HFFc6 (cell line): ENCODE measurements at places on chromosomes 7 and 10. TPM values are rescaled to one million over a fixed set of nuclear protein-coding genes. Genes with fewer than 3 reads are reported as not detected.
A peak's percentile ranks its signal among the peaks of the same experiment; 100 is the strongest.

DNA sequence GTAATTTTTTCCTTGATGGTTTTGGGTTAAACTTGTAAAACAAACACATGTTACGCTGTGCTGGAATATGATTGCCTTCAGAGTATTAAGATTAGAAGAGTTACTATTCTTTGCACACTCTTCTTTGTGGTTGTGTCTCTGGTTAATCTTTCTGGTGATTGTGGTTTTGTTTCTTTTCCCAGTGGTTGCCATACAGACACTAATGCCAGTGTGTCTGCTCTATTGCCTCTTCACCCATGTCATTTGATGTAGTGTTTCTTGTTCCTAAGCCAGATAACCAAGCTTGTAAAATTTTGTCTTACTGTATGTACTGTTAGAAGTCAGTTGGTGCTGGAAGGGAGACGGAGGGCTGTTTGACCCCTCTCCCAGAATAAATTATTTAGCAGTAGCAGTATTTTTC is 124.8 kb downstream of the PHTF2 start:
- peaks cover 10% of the 10 kb centered on the region for H3K4me1 ChIP-seq
- no peak overlapping the region for H3K4me3 ChIP-seq
- DNase-seq = no peak
- H3K27me3 ChIP-seq = no peaks in the 10 kb centered on the region

- DNase-seq = no peak
- no peak overlapping the region for H3K27ac ChIP-seq
- no peaks in the 10 kb centered on the region for H3K4me1 ChIP-seq
- no peaks in the 10 kb centered on the region for H3K36me3 ChIP-seq
Observed at GRCh38 chr10:128896116-128896795, 570.8 kb upstream of the MGMT start.

DNA sequence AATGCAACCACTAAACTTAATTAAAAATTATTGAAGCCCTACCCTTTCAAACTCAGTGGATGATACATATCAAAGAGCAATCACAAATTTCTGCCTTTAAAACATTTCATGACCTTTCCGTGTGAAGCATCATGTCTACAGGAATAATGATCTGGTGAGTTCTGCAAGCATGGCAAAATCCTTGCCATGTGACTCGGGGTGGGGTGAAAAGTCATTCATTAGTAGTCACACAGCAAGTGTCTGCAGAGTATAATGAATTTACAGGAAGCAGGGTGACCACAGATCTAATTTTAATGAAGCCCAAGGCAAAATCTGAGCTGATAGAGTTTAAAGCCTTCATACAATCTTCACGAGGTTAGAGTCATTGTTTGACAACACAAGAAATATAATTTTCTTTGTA is 351.9 kb downstream of the THSD7A start:
- H3K27me3 ChIP-seq = no peaks in the 10 kb centered on the region
- no peak for DNase-seq
- H3K36me3 ChIP-seq = no peaks in the 10 kb centered on the region

DNA sequence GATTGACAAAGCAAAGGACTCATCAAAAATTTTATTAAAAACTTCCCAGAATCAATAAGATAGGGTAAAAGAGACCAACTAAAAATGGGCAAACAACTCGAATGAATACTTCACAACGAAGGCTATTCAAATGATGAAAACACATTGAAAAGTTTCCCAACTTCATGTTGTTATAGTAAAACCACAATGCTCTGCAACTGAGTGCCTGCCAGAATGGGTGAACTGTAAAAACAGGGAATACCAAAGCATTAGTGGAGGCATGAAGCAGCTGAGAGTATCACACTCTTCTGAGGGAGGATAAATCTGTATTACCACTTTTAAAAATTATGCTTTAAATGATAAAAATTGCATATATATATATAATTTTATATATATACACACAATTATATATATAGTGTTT is 1214.7 kb downstream of the SORCS3 start:
- no peak overlapping the region for H3K4me3 ChIP-seq
- no peak for DNase-seq
- H3K27ac ChIP-seq = no peak overlapping the region
- no peaks in the 10 kb centered on the region for H3K27me3 ChIP-seq
- no peaks in the 10 kb centered on the region for H3K36me3 ChIP-seq
- H3K4me1 ChIP-seq = no peaks in the 10 kb centered on the region

- H3K36me3 ChIP-seq = no peaks in the 10 kb centered on the region
- H3K4me3 ChIP-seq = no peak overlapping the region
- peaks cover 7% of the 10 kb centered on the region for H3K4me1 ChIP-seq
- DNase-seq = no peak
Observed at GRCh38 chr10:43308986-43309385, 42.1 kb upstream of the RASGEF1A start.

- no peaks in the 10 kb centered on the region for H3K36me3 ChIP-seq
- peaks cover 3% of the 10 kb centered on the region; the same call in 1 of the 2 replicates for H3K27me3 ChIP-seq
- H3K27ac ChIP-seq = no peak overlapping the region
- DNase-seq = no peak
Observed at GRCh38 chr10:55734112-55734511, 626.9 kb downstream of the ZWINT start.

- H3K27me3 ChIP-seq = no peaks in the 10 kb centered on the region
- no peak overlapping the region; the same call in 1 of the 2 replicates for H3K27ac ChIP-seq
- peaks cover 13% of the 10 kb centered on the region for H3K36me3 ChIP-seq
- peaks cover 34% of the 10 kb centered on the region for H3K4me1 ChIP-seq
Observed at GRCh38 chr7:140873434-140873833, 51.3 kb downstream of the BRAF start.

GRCh38 chr7:80641548-80641947 is 3.1 kb downstream of the CD36 start:
- H3K27ac ChIP-seq = peak overlapping the region; percentile 88
- DNase-seq = peak; percentile 41
- no peak overlapping the region for H3K4me3 ChIP-seq
- H3K27me3 ChIP-seq = no peaks in the 10 kb centered on the region; the same call in 1 of the 2 replicates
- peaks cover 7% of the 10 kb centered on the region for H3K36me3 ChIP-seq

GRCh38 chr7:47149971-47150370 is 431.9 kb downstream of the TNS3 start:
- peaks cover 27% of the 10 kb centered on the region for H3K36me3 ChIP-seq
- H3K4me1 ChIP-seq = peaks cover 88% of the 10 kb centered on the region
- H3K27ac ChIP-seq = no peak overlapping the region
- H3K27me3 ChIP-seq = no peaks in the 10 kb centered on the region

- H3K36me3 ChIP-seq = peaks cover 7% of the 10 kb centered on the region; the same call in 1 of the 2 replicates
- no peaks in the 10 kb centered on the region for H3K4me1 ChIP-seq
- DNase-seq = no peak
Observed at GRCh38 chr7:44215531-44215930, 14.8 kb downstream of the YKT6 start.

DNA sequence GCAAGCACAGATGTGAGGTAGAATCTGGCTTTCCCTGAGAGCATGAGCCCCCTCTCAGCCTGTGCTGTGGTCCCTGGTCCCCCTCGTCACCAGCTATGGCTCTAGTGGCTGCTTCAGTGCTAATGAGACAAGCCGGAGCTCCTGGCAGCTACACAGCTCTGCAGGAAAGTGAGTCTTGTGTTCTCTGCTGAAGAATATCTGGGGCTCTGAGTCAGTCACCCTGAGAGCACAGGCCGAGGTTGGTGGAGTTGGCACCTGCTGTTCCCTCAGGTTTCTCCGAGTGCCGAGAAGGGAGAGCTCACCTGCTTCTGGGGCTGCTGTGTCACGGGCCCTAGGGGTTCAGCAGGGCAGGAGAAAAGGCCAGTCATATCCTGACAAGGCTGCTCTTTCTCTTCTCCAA is 37.2 kb upstream of the GJD4 start:
- no peak for DNase-seq
- no peak overlapping the region for H3K4me3 ChIP-seq
- peaks cover 26% of the 10 kb centered on the region for H3K4me1 ChIP-seq
- peaks cover 20% of the 10 kb centered on the region for H3K36me3 ChIP-seq

DNA sequence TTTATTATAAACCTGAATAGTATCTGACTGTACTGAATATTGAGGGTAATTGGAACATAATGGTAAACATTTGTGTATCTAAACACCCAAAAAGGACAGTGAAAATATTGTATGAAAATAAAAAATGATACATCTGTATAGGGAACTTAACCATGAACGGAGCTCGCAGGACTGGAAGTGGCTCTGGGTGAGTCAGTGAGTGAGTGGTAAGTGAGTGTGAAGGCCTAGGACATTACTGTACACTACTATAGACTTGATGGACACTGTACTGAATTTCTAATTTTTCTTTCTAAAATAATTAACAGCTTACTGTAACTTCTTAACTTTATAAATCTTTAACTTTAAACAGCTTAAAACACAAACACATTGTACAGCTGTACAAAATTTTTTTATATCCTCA is 454.5 kb upstream of the FZD8 start:
- DNase-seq = no peak
- H3K27ac ChIP-seq = no peak overlapping the region
- no peaks in the 10 kb centered on the region for H3K27me3 ChIP-seq
- no peaks in the 10 kb centered on the region for H3K4me1 ChIP-seq

- no peak overlapping the region for H3K27ac ChIP-seq
- no peaks in the 10 kb centered on the region for H3K36me3 ChIP-seq
Observed at GRCh38 chr7:128944487-128945236, 6.9 kb downstream of the IRF5 start.

DNA sequence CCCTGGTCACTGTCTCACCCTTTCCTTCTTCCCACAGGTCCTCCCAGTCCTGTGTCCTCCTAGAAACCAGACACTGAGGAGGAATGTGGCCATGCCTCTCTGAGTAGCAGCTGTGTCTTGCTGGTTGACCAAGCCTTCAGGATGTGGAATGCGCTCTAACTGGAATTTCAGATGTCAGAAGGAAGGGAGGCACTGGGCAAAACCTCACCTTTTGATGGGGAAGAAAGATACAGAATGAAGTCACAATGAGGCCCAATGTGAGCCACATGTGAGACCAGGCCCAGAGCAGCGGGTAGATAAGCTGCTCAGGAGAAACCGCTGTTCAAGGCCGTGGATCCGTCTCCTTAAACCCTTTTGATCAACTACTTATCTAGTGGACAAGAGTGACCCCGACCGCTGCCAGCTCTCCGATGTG is 54.8 kb upstream of the ECHDC3 start:
- peaks cover 32% of the 10 kb centered on the region for H3K4me1 ChIP-seq
- no peak overlapping the region for H3K27ac ChIP-seq
- no peak for DNase-seq
- peaks cover 39% of the 10 kb centered on the region for H3K27me3 ChIP-seq
- H3K36me3 ChIP-seq = no peaks in the 10 kb centered on the region

DNA sequence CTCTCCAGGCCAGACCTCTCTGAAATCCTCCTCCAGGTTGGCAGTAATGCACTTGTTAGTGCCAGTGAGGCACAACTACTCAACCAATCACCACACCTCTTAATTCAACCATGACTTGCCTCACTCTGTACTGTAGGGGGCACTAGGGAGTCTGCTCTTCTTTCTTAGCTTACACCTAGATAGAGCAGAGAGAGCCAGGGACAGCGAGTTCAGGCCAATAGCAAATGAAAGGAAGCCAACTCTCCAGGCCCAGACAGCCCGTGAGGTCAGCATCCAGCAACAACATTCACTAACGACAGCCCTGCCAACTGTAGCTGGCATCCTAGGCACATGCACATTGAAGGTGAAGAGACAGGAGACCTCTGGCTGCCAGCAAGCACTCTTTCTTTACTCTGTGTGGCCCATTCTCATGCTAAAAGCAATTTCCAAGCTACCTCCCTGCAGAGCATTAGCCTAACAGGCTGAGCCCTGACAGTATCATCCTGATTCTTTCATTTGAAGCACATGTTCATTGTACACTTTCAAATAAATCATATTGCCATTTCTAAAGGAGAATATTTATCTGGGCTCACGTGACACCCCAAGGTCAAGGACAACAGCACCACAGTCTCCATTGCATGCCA is 136.3 kb downstream of the DPY19L1 start:
- no peaks in the 10 kb centered on the region for H3K4me1 ChIP-seq
- H3K27ac ChIP-seq = no peak overlapping the region
- H3K27me3 ChIP-seq = peaks cover 11% of the 10 kb centered on the region
- no peak overlapping the region for H3K4me3 ChIP-seq
- H3K36me3 ChIP-seq = peaks cover 6% of the 10 kb centered on the region
- no peak for DNase-seq

DNA sequence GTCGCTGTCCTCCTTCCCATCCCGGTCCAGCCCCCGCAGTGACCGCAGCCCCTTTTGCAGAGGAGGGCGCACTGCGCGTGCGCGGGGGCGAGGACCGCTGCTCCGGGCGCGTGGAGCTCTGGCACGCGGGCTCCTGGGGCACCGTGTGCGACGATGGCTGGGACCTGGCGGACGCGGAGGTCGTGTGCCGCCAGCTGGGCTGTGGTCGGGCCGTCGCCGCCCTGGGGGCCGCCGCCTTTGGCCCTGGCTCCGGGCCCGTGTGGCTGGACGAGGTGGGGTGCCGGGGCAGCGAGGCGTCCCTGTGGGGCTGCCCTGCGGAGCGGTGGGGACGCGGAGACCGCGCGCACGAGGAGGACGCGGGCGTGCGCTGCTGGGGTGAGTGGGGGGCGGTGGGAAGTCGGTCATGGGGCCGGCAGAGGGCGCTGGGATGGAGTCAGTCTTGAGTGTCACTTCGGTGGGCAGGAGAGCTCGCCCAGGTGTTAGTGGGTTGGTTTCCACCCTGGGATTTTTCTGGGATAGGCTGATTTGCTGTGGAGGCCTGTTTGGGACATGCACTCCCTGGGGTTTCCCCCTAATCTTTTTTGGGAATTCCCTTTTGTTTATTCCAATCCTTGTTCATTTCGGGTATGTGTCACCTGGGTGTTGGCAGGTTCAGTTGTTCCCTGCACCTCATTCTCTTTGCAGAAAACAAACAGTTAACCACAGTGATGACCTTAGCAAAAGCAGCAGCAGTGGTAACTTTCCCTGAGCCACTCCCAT is 11.6 kb downstream of the SCART1 start:
- H3K27ac ChIP-seq = no peak overlapping the region
- H3K36me3 ChIP-seq = peaks cover 26% of the 10 kb centered on the region
- no peak for DNase-seq

DNA sequence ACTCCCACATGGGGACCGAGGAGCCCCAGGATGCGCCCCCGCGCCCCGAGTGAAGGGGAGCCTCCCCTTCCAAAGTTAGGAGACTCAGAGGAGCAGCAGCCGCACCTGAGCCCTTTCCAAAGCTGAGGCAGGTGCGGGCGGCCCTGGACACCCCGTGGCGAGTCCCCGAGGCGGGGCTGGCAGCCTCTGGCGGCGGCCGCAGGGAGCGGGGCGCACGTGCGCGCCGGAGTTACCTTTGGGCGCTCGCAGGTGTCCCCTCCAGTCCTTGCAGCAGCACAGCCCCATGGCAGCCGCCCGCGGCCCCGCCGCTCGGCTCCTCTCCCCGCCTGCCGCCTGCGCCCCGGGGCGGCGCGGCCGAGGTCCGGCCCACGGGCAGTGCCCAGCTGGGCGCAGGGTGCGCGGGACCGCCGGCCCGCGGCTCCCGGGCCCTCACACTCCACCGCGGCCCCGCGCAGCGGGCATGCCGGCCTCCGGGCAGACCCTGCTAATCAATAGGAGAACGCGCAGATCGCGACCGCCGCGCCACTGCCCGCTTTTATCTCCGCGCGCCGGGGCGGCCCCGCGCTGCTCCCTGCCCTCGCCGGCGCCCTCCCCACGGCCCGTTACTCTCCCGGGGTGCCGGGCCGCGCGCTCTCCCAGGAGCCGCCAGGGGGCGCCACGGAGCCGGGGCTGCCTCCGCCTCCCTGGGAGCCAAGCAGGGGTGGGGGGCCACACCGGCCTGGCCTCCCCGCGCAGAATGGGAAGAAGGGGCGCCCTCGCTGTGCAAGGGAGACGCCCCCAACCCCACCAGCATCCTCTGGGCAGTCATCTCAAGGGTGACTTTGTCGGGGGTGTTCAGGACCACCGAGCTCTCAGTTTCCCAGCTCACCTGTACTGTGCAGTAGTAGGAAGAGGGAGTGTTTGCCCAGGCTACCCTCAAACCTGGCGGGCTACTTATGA is 80.8 kb downstream of the ARHGAP22 start:
- H3K4me3 ChIP-seq = peak overlapping the region; percentile 82
- peak overlapping the region; percentile 97 for H3K27ac ChIP-seq
- H3K36me3 ChIP-seq = peaks cover 45% of the 10 kb centered on the region
- peaks cover 88% of the 10 kb centered on the region for H3K4me1 ChIP-seq

The FKBP6 gene
- total RNA-seq = not detected in 3 replicates

The CALHM1 gene
- not detected in 3 replicates for total RNA-seq

The PAPSS2 gene
- total RNA-seq = 437 and 607 TPM in 2 replicates
